ENCODE measurements at places on chromosomes 4 and X. TPM values are rescaled to one million over a fixed set of nuclear protein-coding genes. Genes with fewer than 3 reads are reported as not detected.
A peak's percentile ranks its signal among the peaks of the same experiment; 100 is the strongest.

The NAA11 gene
- not detected for total RNA-seq

GRCh38 chrX:154918060-154918483 is 31.9 kb downstream of the F8A1 start:
- DNase-seq = peak; percentile 79

DNA sequence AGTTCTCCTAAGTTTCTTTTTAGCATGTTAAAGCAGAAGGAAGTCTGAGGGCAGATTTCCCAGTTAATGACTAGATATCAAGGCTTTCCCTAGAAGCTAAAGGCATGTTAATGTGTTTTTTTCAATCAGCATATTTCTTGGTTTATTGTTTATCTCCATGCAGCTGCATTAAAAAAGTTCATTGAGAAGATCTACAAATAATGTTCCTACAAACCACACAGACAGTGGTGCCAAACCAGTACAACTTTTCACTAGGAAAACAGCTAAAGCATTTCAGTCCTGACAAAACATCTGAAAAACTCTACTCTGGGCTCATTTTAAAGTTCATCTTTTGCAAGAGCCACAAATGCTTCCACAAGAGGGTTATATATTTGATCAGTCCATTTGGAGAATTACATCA is 320.0 kb downstream of the ADGRL3 start:
- DNase-seq = peak; percentile 69

DNA sequence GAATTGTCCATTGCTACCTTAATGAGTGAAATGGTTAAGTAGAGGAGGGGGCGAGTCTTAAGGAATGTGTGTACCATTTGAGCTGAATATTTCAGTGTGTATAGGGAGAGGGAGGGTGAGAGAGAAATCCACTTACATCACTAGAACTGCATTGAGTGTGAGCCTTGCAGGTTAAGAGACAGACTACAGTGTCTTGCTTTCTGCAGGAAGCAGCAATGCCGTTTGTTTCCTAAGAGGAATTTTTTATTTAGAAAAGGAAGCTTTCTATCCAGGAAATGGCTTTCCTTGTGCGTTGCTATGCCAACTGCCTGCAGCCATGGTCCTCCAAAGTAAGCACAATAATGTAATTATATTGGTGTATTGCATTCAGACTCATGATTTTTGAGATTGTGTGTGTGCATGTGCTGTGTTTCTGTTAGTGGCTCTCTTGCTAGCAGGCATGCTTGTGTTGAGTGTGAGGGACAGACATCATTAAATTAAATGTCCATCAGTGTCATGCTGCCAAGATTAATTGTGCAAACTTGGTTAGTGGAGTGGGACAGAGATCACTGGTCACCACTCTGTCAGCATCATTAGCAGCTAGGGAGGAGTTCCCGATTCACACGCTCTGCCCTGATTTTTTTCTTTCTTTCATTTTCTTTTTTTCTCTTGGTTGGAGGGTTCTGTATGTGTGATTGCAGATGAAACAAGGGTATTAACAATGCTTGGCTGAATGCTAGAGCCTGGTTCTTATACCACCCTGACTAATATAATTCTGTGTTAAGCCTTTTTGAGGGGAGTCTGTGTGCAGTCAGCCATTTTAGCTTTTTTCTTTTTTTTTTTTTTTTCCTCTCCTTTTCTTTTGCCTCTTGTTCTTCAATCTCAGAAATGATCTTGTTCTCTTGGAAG is 164.3 kb downstream of the RAPGEF2 start:
- DNase-seq = peak; percentile 73

The NAT8L gene
- total RNA-seq = 0.46 TPM

GRCh38 chr4:145626623-145626982 is 7.4 kb downstream of the MMAA start:
- no peak for DNase-seq

All from lung (tissue), 17 donors.